ENCODE measurements at places on chromosomes 6 and 20.
A peak's percentile ranks its signal among the peaks of the same experiment; 100 is the strongest.

GRCh38 chr6:92188016-92188415 lies 1231.3 kb downstream of the EPHA7 start:
- no peak for DNase-seq

DNA sequence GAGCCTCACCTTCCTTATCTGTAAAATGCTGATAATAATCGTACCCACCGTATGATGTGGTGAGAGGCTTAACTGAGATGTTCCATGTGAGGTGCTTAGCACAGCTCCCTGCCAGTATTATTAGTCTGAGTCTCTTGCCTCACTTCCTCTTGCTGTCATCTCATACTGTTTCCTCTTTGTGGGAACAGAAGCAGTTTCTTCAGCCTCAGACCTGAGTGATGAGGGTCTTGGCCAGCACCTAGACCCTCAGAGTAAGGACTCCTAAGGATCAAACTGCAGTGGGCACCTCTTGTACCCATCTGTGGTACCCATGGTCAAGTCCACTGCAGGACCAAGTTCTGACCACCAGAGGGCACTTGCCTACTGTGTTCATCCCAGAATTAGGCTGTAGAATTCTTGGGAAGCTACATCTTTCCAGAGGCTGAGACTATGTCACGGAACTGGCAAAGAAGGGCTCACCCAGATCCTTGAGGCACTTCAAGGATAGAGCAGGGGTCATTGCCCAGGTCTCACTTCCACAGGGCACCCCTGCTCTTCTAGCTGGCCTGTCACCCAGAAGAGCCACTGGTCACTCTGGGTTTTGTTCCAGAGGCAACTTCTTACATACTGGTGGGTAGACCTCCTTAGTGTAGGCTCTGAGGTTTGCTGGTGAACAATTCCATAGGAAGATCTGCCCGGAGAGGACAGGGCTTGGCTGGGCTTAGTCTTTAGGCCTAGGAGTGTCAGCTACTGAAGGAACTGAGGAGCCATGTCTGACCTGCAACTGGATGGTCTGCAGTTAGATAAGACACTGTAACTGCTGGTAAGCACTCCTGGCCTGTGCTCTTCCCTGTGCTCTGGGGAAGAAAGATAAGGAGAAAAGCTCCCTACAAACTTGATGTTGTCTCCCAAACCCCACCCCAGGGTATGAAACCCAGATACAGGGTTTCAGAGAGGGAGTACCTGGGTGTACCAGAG lies 20.6 kb upstream of the SGK2 start:
- no peak for DNase-seq

DNA sequence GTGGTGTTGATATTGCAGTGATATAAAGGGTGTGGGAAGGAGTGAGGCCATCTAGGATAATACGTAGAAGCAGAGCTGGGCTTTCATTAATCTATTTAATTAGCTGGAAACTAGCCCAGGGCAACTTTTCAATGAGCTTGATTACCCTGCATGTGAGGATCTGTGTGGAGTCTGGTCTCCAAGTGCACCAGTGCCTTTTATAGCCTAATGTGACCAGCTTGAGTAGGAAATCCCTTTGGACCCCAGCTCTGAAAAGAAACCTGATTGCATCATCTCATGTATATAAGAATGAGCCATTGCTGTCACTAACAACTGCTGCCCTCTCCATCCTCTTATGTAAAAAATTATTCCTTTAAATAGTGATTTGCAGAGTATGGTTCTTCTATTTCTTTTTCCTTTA lies 72.6 kb downstream of the CD109 start:
- DNase-seq: no peak

GRCh38 chr20:9241232-9241692 lies 172.4 kb downstream of the PLCB4 start:
- DNase-seq: no peak

DNA sequence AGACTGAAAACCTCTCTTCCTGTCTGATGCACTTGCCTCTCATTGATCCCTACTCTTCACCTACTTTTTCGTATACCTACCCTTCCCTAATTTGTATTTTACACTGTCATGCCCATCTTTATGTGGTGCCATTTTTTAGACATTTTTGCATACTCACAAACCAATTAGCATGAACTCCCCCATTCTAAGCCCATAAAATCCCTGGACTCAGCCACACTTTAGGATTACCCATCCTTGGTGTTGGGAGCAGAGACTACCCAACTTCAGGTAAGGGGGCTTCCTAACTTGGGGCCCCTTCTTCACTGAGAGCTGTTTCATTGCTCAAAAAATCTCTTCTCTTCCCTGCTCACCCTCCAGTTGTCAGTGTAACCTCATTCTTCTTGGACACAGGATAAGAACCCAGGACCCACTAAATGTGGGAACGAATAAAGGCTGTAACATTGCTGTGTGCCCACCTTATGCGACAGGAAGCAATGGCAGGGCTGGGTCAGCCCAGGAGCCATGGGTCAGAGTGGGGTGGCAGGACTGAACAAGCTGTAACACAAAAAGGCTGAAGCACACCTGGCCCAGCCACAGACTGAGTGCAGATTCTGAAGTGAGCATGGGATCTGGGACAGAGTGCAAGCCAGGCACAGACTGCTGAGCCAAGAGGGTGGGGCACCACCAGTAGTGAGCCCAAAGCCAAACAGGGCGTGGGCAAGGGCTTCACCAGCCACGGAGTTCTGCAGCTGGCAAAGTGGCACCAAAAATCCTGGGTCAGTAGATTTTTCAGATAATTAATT lies 789.1 kb upstream of the HS3ST5 start:
- DNase-seq: no peak

GRCh38 chr6:147618927-147619326 lies 110.4 kb downstream of the SAMD5 start:
- no peak for DNase-seq

DNA sequence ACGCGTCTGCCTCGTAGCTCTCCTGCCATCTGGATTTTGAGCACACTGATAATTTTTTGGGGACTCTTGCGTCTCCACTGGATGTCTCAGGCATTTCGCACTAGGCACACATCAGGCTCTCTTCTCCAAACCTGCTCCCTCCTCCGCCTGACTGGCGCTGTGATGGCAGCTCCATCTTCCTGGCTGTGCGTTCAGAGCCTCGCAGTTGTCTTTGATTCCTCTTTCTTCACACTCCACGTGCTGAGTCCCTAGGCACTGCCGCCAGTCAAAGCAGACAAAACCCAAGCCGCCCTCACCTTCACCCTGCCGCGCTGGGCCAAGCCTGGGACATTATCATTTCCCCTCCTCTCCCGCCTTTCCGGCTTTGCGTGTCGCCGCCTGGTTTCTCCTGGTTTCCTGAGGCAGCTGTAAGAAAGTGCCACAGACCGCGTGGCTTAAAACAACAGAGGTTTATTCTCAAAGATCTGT lies 778 bp downstream of the PSMG4 start:
- DNase-seq: peak; percentile 4

DNA sequence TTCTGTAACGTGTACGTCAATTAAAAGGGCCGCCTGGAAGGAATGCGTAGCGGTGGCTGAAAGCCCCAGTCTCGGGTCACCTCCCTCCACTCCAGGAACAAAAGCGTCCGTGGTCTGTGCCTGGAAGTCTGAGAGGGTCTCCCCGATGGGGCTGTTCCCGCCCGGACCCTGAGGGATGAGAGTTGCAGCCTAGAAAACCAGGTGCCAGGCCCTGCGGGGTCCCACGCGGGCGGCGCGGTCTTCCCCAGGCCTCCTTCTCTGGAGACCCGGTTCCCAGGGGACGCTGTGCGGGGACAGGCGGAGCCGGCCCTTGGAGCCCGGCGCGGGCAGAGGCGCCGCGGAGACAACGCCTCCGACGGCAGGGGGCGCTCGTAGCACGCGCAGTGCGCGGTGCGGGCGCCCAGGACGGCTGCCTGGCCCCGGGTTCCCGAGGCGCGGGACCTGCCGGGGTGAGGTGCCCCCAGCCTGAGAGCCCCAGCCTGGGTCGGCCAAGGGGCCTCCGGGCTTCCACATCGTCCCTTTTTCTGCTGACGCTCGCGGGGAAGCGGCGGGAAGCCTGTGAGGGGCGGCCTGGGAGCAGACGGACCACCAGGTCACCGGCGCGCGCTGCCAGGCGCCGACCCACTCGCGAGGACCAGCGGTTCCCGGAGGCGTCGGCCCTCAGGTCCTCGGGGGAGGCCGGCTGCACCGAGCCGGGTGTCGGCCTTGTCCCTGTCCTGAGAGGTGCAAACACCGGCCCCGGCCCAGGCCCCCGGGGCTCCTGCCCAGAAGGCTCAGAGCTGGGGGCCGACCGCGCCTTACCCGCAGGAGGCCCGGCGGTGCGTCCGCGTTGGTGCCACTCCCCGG lies 5.3 kb upstream of the FOXC1 start:
- DNase-seq: no peak

GRCh38 chr6:105359419-105360370 lies 43.2 kb downstream of the PREP start:
- DNase-seq: no peak

DNA sequence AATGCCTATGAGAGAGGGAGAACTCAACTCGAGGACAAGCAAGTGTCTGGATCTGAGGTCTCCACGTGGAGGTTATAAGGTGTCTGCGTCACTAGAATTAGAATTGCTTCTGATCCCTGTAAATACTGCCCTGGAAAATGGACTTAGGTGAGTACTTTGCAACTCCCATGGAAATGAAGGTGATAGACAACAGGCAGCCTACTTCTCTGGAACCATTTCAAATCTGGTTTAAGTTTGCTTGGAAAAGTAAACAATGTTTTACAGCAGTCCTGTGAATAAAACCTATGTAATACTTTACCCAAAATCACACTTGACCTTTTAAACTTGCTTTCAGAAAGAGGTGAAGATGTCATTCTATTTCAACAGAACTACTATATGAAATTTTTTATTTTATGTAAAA lies 70.1 kb upstream of the TENT5A start:
- no peak for DNase-seq

DNA sequence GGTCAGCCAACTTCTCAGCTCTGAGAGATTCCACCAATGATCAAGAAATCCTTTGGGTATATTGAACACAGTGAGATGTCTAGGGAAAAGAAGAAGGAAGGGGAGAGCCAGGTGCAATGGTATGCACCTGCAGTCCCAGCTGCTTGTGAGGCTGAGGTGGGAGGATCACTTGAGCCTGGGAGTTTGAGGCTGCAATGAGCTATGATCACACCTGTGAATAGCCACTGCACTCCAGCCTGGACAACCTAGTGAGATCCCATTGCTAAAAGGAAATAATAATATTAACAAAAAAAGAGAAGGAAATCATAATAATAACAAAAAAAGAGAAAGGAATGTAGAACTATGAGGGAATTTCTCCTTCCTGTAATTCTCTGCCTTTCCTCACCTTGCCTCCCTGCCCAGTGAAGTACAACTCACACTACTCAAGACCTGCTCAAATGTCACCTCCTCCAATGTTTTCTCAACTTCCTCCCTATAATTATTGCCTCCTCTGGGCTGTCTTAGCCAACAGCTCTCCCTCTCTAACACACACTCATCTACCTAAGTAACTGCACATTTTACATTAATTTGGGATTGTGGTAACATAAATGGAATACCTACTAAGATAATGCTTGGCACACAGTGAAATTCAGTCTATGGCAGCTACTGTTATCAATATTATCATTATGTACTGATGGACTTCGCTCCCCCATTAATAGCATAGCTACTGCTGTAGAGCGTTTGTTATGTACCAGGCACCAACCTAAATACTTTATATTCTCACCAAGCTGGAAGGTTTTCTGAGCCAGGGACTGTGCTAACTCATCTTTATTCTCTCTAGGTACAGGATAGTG lies 103.6 kb downstream of the KIF13A start:
- no peak for DNase-seq

DNA sequence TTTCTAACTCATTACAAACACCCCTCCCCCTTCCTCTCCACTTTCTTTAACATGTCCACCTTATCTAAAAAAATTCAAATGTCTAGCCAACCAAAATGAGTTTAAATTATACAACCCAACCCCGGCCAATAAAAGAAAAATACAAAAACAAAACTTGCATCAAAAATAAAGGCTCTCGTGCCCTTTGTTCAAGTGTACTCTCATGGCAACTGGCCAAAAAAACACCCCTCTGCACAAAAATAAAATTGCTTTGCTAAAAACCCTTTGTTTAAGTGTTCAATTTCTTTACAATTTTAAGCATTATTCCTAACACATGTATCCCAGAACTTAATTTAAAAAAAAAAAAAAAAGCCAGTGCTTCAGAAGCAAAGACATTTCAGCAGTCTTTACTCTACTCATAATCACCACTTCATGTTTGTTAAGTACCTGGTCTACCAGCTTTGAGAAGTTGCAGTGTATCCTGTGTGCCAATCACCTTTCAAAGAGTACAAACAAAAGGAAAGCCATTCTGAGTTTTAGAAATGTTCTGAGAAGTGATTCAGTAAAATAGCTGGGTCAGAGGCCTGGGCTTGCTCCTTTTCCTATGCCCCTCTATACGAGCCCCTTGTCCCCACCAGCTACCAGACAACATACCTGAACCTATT lies 87.5 kb downstream of the MDN1 start:
- no peak for DNase-seq

GRCh38 chr20:24164360-24164759 lies 175.8 kb upstream of the GGTLC1 start:
- DNase-seq: no peak

- DNase-seq: no peak
Measured at GRCh38 chr6:90126181-90126580, 170.5 kb downstream of the BACH2 start.

- DNase-seq: no peak
Measured at GRCh38 chr20:50392138-50392866, 117.9 kb upstream of the PTPN1 start.

DNA sequence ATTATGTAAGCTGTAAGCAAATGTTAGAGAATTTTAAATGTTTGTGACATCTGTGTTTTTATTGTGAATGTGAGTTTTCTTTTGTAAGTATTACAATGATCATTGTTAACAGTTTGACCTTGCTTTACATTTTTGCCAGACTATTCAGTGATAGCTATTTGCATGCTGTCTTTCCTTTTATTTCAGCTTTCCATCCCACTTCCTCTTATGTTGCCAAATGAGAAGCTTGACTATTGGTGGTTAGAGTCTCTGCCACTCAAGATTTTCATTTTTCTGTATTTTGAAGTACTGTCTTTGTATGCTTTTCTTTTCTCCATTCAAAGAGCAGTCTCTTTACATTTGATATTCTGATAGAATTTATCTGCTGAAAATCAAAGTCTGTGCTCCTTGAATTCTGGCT lies 104.1 kb downstream of the PRIM2 start:
- DNase-seq: no peak

- DNase-seq: no peak
Measured at GRCh38 chr6:34819571-34820480, 27.9 kb downstream of the BLTP3A start.

GRCh38 chr6:128883906-128884305 lies 968 bp downstream of the LAMA2 start:
- DNase-seq: no peak

DNA sequence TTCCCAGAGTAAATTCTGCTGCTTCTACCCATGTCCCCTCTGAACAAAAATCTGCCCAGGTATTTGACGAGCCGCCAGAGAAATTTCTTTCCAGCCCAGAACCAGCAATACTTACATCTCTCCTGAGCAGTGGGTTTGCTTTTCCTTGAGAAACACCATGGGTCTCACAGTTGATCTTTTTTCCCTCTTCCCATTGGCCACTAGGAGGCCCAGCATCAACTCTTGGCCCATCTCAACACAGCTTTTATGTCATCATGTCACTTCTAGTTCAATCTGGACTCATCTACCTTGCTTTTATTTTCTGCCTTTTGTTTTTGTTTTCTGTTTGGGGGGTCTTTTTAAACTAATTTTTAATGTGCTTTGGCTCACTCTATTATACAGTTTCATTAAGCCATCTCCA lies 18.8 kb downstream of the MAFB start:
- DNase-seq: no peak

- no peak for DNase-seq
Measured at GRCh38 chr6:26175428-26176181, 88.4 kb downstream of the HFE start.
